ENCODE measurements at places on chromosomes 1 and 21. TPM values are rescaled to one million over a fixed set of nuclear protein-coding genes. Genes with fewer than 3 reads are reported as not detected.

The PTGFR gene
- 1.1 TPM for total RNA-seq

The SLC35F3 gene
- not detected for total RNA-seq

The MMP23B gene
- 65.0 TPM for total RNA-seq

The CTBS gene
- total RNA-seq = 8.1 TPM

The BEND5 gene
- 4.5 TPM for total RNA-seq

The CLIC6 gene
- total RNA-seq = 4.7 TPM
